ENCODE measurements at places on chromosomes 16 and 17.

GRCh38 chr17:48804936-48805411 lies 12.1 kb downstream of the TTLL6 start:
- peak; percentile 58 for DNase-seq

GRCh38 chr17:32609085-32609484 lies 122.3 kb downstream of the CDK5R1 start:
- peak; percentile 75 for DNase-seq

GRCh38 chr17:83152745-83153611 lies 73.6 kb downstream of the METRNL start:
- no peak for DNase-seq

DNA sequence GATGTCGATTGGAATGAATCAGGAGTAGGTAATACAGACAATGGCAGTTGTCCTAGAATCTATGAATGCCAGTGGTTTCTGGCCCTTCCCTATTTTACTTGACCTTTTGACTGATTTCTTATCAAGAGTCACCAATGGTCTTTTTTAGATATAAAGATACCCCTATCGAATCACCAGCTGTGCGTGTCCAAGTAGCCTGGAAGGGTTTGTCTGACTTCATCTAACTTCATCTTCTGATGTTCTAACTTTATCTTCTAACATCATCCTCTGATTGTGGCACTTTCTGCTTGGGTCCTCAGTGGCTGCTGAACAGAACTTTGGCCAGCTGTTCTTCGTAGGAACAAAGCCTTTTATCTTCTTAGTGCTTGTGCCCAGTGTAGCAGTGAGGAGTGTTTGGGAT lies 129.7 kb downstream of the MSI2 start:
- no peak for DNase-seq

GRCh38 chr17:69287168-69287567 lies 39.8 kb downstream of the ABCA5 start:
- no peak for DNase-seq

- DNase-seq = no peak
These were observed 12.1 kb downstream of the ABCA3 start for GRCh38 chr16:2328428-2328827.

GRCh38 chr17:69187294-69187693 lies 41.3 kb downstream of the ABCA10 start:
- no peak for DNase-seq

GRCh38 chr16:30641378-30641982 lies 9.3 kb upstream of the PRR14 start:
- DNase-seq = no peak

DNA sequence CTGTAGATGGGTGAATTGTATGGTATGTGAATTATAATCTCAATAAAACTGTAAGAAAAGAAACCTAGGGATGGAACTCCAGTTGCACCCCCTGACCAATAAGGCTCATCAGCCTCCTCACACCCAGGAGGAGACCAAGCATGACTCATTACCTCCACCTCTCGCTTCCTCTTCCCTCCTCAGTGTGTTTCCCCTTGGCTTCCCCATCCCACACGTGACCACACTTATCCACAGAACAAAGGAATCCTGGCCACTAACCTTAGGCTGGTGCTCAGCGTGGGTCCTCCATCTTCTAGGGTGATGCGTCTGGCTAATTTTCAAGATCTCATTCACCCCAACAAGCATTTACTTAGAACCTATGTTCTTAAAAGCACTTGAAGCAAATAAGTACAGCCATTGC lies 36.2 kb upstream of the MAP3K14 start:
- DNase-seq = no peak

Data from SW480 (cell line).